ENCODE measurements at places on chromosomes 16 and 17.

- DNase-seq = no peak
Measured at GRCh38 chr16:21617607-21618006, 18.2 kb downstream of the METTL9 start.

- no peak for DNase-seq
Measured at GRCh38 chr16:80702696-80703095, 101.7 kb downstream of the CDYL2 start.

DNA sequence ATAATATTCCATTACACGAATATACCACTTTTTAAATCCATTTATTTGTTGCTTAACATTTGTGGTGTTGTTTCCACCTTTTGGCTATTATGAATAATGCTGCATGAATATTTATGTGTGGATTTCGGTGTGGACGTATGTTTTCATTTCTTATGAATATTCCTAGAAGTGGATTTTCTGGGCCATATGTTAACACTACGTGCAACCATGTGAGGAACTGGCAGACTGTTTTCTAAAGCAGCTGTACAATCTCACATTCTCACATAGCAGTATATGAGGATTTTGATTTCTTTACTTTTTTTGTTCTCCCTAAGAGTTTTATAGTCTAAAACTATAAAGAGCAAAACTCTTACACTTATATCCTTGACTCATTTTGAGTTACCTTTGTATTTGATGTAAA, 143.4 kb downstream of the MAP2K4 start:
- no peak for DNase-seq

DNA sequence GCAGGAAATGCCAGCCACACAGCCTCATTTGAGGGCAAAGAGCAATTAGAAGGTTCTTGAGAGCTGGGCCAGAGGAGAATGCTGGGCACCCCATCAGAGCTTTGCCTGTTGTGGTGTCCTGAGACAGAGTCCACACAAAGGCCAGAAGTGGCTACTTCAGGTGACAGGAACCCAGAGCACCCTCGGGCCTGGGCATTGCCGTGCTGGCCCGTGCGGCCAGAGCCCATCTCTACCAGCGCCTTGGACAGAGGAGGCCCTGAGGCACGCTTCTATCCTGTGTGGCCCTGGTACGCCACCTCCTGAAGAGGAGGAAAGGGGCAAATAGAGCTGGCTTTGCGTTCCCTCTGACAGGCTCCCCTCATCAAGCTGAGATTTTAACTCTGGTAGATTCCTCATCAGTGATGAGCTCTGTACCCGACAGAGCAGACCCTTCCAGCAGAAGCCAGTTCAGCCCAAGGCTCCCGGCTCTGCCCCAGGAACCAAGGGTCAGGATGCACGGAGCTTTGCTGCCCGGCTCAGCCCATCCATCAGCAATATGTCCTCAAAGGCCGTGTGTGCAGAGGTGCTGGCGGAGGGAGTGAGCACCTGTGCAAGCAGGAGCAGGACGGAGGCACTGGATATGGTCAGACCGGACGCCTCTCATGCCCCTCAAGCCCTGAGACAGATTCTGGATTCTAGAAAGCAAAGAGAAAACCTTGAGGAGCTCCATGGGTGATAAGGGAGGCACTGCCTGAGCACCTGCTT, 3.4 kb upstream of the RASD1 start:
- DNase-seq = no peak

DNA sequence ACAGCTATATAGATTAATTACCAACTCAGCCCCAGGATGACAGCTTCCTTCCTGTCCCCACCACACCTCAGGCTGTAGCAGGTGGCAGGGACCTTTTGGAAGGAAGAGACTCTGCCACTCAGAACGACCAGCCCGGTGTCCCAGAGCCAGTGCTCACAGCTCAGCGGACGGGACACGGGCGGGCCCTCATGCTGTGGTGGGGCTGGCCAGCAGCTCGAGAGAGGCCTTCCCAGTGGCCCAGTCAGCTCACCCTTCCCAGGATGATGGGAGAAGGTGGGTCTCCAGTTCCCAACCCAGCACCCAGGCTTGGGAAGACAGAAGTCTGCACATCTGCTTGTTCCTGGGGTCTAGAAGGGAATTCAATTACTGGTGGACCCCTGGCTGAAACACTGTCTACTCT, 10.5 kb downstream of the NUDT16L1 start:
- DNase-seq = no peak

- peak; percentile 54 for DNase-seq
Measured at GRCh38 chr16:369866-370436, 387 bp downstream of the MRPL28 start.

- no peak for DNase-seq
Measured at GRCh38 chr16:5551909-5552308, 454.3 kb upstream of the EEF2KMT start.

DNA sequence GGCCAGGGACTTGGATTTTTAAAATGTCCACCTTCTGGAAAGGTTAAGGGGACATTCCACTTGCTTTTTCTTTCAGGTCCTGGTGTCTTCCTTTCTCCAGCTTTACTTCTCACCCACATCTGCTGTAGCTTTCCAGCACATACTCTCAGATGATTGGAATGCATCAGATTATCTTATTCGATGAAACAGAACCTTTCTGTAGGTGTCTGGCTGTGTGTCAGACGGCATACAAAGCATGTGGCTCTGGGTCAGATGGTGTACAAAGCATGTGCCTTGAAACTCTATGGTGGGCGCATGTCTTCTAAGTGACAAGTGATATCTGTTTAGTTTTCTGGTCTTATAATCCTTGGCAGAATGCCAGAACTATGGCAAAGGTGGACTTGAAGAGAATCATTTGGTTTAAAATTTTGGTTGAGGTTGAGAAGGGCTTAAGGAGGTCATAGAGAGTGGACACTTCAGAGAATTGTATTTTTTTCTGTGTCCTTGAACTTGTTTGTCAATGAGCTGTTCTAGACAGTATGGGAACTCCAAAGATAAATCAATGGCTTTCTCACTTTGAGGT, 125.3 kb downstream of the FTO start:
- no peak for DNase-seq

GRCh38 chr16:57185446-57185944, 344 bp downstream of the PSME3IP1 start:
- DNase-seq = peak; percentile 39

DNA sequence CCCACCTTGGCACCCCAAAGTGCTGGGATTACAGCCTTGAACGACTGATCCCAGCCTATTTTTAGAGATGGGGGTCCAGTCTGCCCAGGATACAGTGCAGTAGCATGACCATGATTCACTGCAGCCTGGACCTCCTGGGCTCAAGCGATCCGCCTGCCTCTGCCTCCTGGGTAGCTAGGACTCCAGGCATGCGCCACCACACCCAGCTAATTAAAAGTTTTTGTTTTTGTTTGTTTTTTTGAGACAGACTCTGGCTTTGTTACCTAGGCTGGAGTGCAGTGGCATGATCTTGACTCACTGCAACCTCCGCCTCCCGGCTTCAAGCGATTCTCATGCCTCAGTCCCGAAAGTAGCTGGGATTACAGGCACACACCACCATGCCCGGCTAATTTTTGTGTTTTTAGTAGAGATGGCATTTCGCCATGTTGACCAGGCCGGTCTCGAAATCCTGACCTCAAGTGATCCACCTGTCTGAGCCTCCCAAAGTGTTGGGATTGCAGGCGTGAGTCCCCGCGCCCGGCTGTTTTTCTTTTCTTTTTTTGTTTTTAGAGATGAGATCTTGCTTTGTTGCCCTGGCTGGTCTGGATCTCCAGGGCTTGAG, 2.3 kb upstream of the PAFAH1B1 start:
- no peak for DNase-seq

DNA sequence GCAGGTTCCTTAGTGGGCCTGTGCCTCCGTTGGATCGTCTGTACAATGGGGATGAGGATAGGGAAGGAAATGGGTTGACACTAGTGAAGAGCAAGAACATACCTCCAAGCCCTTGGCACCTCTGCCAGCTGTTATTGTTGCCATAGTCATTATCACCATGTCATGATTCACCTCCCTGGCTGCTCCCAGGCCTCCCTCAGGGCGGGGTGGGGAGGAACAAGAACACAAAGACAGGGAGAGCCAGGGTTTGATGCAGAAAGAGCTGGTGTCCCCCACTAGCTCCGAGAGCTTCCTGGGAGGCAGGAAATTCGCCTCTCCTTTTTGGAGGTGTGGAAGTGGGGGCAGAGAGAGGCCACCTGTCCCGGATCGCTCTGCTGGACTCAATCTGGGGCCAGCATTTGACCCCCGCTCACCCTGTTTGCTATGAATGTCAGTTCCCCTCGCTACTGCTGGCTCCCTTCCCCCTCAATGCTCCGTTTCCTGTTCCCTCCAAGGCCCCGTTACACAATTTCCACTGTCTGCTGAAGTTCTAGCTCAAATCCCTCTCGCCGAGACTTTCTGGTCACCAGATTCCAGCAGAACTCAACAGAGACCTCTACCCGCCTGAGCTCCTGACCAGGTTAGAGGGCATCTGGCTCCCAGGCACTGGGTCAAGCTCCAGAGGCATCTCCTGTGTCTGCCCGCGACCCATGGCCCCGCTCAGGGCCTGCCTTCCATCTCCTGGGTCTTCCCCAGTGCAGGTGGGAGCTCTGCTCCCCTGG, 9.1 kb downstream of the TIMP2 start:
- no peak for DNase-seq

DNA sequence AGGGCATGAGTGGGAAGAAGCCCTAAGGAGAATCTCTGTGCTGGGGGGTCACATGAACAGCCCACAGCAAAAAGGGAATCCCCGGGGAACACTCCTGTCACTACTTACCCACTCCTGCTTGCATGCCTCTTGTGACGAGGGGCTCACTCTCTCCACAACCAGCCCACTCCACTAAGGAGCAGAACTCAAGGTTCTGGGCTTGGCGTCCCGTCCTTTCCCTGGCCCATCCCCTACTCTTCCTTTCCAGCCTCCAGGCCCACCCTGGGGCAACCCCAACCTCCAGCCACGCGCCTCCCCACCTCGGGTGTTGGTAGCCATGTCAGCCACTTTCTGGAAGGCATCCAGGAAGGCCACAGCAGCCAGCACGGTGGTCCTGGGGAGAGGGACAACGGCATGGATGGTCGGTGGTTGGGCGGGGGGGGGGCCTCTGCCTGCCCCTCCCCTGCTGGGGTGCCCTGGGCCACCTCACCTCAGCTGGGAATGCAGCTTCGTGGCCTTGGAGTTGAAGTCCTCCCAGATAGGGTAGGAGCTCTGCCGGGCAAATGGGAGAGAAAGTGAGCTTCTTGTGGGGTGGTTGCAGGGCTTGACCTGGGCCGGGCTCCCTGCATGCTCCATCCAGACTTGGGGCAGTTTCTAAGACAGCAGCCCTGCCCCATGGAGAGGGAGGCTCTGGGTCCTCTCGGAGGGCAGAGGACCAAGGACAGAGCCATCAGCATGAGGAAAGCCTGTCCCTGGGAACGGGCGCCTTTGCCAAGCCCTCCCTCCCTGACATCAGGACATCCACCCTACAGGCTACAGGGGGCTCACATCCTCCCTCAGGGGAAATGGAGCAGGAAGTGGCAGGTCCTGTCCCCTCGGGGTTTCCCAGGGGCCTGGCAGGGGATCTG, 5.1 kb downstream of the MTSS2 start:
- no peak for DNase-seq

- DNase-seq = no peak
Measured at GRCh38 chr17:22510504-22510903, 818.2 kb downstream of the KCNJ18 start.

- no peak for DNase-seq
Measured at GRCh38 chr17:50627782-50628601, 6.7 kb upstream of the ABCC3 start.

GRCh38 chr16:76176153-76176552, 101.0 kb upstream of the CNTNAP4 start:
- no peak for DNase-seq

DNA sequence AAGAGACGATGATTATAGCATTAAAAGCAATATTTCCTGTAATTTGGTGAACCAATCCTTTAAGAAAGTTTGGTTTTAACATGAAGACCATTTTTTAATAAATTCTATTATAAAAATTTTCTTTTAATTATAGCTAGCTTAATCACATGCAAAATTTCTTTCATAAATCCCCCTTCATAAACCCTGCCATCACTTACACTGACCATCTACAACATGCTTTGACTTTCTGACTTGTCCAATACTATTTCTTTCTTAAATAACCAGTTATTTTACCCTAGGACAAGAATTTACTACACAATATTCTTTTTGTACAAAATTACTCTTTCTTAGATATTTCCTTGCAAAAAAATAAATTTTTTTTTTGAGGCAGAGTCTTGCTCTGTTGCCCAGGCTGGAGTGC, 1334.8 kb downstream of the CDH11 start:
- DNase-seq = no peak

GRCh38 chr17:72631568-72631948, 460.9 kb downstream of the SLC39A11 start:
- no peak for DNase-seq

GRCh38 chr16:19245326-19245925, 40.1 kb upstream of the CLEC19A start:
- DNase-seq = no peak

- peak; percentile 54 for DNase-seq
Measured at GRCh38 chr16:68732042-68732680, 4.9 kb upstream of the CDH1 start.

DNA sequence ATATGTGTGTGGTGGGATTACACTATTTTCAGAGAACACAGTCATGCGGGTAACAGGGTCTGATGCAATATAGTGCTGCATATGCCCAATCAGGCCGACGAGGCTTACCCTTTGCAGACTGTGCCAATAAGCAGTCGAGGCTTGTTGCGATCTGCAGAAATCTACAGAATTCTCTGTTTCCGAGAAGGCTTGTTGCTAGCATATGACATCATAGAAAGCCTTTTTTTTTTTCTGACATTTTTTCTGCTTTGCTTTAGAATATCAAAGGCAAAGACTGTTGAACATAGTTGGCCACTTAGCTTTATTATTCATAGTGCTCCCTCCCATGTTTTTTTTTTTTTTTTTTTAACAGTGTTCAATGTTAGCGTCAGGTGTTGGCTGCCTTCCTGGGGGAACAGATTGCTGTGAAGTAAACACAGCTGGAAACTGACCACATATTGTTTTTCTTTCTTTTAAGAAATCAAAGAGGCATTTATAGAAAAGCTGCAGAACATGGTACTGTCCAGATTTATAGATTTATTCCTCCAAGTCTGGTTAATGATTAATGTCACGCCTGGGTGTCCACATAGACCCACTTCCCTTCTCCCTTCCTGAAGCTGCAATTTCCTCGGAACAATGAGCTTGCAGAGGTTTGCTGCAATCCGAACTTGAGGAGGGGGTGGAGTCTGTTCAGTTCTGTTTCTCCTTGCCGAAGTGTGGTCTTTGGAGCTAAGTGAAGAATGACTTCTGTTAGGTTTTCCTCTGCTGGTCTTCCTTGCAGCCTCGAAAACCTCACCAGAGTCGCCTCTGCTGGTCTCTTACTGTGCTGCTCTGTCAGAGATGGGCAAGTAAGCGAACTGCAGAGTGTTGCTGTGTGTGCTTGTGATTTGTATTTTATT, 87.3 kb downstream of the MAP2K6 start:
- DNase-seq = peak; percentile 14

DNA sequence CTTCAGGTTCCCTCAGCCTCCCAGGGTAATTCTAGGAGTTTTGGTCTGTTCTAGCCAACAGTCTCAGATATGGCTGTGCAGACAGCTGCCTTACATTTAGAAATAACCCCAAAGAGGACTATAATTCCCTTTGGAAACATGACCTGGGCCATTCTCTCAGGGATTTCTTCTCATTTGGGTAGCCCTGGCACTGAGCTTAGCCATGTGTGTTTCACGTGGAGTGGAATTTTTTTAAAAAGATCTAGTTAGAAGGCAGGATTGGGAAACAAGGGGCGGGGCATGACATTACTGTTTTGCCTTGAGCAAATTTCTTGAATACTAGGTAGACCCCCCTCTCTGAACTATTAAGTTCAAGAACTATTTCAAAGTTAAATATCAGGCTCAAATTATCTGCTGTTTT, 29.6 kb upstream of the MRC2 start:
- no peak for DNase-seq

- DNase-seq = peak; percentile 39
Measured at GRCh38 chr16:72927199-72928089, 120.5 kb downstream of the ZFHX3 start.

- no peak for DNase-seq
Measured at GRCh38 chr17:45440161-45440778, 7.6 kb upstream of the ARHGAP27 start.
